ENCODE measurements at places on chromosomes 1 and 21.

GRCh38 chr1:113857776-113858175 lies 13.7 kb downstream of the PTPN22 start:
- DNase-seq: no peak

DNA sequence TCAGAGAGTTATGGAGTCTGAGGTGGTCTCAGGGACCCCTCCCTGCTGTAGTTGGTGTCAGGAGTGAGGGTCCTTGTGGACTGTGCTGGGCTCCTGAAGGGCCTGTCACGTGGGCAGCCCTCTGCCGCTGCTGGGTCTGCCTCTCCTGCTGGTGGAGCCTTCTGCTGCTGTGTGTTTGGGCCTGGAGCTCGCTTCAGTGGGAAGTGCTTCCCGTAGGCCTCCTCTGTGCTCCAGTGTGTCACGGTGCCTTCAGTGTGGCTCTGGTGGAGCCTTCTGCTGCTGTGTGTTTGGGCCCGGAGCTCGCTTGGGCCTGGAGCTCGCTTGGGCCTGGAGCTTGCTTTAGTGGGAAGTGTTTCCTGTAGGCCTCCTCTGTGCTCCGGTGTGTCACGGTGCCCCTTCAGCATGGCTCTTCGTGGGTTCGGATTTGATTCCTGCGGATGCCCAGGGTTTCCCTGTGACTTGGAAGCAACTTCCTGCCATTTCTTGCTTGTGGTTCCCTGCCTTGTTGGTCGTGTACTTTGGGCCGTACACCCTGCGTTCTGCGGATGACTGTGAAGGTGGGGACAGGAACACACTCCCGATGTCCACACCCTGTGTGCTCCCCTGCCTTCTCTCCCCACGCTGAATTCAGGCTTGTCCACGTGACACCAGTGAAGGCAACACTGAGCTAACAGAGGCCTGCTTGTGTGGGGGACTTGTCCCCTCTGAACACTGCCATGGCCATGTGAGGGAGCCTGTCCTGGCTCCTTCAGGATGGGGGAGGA lies 19.5 kb downstream of the C1orf174 start:
- DNase-seq: no peak

DNA sequence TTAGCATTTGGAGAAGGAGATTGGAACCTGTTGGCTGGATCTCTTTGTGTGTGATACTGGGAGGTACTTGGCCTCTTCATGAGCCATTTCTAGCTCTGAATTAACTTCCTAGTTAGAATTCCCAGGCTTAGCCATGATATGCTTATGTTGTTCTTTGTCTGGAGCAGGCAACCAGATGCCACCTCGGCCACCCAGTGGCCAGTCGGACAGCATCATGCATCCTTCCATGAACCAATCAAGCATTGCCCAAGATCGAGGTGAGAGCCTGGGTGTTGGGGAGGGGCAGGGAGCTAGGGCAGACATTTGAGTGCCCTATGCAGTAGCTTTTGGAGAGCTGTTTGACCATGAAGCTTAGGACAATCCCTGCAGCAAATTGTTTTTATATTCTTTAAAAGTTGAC lies 26.5 kb upstream of the PIGV start:
- no peak for DNase-seq

DNA sequence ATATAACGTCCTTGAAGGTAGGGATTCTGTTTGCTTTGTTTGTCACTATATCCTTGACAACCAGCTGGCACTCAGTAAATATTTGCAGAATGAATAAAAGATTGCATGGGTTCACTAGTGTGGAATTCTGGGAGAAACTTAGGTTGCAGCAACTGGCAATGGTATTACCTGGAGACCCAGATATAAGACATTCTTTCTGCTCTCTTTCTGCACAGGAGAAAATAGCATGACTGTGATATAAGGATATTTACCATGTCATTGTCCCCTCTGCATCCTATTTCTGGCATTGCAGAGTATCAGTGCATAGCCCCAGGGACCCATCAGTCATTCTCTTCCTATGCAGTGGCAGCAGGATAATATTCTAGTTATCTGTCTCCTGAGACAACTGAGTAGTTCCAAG lies 308.9 kb upstream of the LRRC7 start:
- DNase-seq: no peak

GRCh38 chr1:232260045-232260444 lies 369.9 kb downstream of the SIPA1L2 start:
- DNase-seq: no peak

DNA sequence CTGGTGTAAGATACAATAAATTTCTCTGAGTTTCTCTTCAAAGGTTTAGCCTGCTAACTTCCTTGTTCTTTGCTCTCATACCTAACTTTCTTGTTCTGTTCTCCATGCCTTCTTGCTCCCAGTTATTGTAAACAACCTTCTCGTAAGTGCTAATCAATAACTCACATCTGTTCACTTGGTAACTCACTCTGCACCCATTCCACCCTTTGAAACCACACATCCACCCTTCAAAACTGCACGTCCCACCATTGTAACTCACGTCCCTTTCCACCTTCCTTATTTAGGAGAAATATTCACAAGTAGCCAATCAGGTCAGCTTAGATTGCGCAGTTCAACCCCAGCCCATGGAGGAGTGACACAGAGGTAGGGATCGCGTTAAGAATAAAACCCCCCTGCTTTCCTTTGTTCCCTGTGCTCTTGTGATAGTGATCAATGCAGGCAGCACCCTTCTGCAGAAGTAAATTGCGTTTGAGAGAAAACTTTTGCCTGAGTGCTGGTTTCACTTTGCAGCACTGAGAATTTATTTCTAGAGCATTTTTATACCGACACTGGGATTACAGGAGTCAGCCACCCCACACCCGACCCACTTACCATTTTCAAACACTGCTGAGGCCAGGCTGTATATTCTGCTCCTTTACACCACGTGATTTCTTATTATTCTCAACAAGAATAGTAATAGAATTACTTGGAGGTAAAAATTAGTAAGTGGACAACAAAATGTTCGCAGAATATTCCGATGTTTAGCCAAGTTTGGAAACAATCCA lies 789.2 kb upstream of the RGS18 start:
- no peak for DNase-seq
